ENCODE measurements at places on chromosomes 13 and 19.

DNA sequence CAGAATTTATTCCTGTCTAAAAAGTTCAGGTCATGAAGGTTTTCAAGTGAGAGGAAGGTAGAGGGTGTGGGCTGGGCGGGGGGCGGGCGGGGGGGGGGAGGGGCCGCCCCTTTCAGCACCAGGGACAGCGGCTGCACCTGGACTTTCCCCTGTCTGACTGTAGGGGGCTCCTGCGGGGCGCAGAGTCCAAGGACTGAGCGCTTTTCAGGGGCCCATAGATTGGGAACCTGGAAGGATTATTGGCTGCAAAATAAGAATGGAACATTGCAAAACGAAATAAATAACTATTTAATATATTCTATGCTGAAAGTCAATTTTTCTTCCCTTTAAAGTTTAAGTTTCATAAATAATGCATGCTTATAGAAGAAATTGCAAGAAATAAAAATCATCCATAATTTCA lies 8.9 kb upstream of the CYP4F3 start:
- peak; percentile 33 for DNase-seq

GRCh38 chr19:22137791-22138190 lies 59.0 kb downstream of the ZNF676 start:
- DNase-seq = no peak

DNA sequence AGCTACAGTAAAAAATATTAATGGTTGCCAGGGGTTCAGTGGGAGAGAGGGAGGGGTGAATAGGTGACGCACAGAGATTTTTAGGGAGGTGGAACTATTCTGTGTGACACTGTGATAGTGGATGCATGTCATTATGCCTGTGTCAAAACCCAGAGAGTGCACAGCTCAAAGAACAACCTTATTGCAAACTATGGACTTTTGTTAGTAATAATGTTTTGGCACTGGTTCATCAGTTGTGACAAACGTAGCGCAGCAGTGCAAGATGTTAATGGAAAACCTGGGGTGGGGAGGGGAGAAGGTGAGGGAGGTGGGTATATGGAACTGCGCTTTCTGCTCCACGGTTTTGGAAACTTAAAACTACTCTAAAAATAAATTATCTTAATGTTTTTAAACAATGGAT lies 134.6 kb upstream of the RFC3 start:
- no peak for DNase-seq

- DNase-seq = no peak
Measured at GRCh38 chr19:48237057-48237456, 18.7 kb downstream of the CARD8 start.

DNA sequence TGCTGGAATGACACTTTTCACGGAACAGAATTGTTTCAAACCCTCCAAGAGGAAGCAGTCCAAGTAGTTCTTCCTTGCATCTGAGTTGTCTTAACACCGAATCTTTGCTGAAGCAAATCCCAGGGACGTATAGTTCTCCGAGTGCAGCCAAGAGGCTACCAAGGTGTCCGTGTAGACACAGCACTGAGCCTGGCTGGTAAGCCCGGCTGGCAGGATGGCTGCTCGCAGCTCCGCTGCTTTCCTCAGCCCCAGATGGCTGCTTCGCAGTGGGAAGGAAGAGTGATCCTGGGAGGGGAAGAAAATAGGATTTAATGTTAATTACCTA lies 105.0 kb downstream of the SLC7A1 start:
- no peak for DNase-seq

DNA sequence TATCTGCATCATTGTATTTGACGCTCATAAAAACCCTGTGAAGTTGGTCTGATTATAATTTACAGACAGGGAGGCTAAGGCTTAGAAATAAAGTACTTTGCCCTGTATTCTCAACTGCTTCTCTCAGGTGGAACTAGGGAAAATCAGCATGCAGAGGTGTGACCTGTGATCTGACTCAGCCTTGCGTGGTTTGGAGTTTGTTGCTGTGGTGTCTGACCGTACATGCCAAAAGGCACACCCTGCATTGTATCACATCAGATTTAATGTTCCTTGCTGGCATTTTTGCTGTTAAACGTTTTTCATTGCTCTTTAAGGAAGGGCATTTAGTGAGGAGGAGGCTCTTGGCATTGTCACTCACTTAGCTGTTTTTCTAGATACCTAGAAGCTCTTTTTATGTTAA lies 58.8 kb upstream of the C1QTNF9B start:
- DNase-seq = no peak

- DNase-seq = peak; percentile 19
Measured at GRCh38 chr19:38977445-38978325, 2.1 kb upstream of the FBXO17 start.

DNA sequence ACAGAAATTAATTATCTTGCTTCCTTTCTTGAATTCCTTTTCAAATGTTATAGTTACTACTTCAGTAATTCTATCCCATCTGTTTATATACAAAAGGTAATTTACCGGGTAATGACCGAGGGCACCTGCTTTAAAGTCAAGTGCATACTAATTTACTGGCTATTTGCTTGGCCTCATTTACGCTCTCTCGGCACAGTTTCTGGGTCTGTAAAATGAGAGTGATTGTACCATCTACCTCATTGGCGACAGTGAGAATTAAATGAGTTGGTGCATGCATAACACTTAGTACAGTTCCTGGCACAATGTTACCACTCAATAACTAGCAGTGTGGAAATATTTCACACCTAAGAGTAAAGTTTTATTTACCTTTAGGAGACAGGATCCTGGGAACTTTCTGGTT lies 111.6 kb downstream of the GGACT start:
- no peak for DNase-seq

- peak; percentile 59 for DNase-seq
Measured at GRCh38 chr19:1668486-1669270, 16.3 kb upstream of the TCF3 start.

- DNase-seq = peak; percentile 36
Measured at GRCh38 chr13:48592688-48593049, 59.8 kb upstream of the RCBTB2 start.

DNA sequence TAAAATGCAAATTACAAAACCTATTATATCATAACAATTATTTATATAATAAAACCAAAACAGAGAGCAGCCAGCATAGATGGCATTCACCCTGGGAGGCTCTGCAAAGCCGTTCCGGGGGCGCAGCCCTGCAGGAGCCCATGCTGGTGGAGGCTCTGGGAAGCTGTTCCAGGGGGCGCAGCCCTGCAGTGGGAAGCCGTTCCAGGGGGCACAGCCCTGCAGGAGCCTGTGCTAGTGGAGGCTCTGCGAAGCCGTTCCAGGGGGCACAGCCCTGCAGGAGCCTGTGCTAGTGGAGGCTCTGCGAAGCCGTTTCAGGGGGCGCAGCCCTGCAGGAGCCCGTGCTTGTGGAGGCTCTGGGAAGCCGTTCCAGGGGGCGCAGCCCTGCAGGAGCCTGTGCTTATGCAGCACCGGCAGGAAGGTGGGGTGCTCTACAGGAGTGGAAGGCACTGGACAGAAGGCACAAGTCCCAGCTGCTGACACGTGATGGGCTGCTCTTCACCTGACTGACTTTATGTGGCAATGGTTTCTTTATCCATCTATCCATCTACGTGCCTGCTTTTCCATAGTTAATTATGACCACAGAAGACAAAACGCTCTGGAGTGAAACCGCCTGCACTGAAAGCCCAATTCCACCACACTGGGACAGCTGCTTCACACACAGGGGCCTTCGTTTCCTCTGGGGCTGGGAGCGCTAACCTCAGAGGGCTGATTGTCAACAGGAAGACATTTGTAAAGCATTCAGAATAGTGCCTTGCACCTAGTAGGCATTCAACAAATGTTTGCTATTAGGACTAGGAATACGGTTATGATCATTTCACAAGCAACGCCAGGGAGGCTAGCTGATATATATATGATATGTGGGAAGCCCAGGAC lies 23.7 kb downstream of the PCID2 start:
- DNase-seq = no peak

DNA sequence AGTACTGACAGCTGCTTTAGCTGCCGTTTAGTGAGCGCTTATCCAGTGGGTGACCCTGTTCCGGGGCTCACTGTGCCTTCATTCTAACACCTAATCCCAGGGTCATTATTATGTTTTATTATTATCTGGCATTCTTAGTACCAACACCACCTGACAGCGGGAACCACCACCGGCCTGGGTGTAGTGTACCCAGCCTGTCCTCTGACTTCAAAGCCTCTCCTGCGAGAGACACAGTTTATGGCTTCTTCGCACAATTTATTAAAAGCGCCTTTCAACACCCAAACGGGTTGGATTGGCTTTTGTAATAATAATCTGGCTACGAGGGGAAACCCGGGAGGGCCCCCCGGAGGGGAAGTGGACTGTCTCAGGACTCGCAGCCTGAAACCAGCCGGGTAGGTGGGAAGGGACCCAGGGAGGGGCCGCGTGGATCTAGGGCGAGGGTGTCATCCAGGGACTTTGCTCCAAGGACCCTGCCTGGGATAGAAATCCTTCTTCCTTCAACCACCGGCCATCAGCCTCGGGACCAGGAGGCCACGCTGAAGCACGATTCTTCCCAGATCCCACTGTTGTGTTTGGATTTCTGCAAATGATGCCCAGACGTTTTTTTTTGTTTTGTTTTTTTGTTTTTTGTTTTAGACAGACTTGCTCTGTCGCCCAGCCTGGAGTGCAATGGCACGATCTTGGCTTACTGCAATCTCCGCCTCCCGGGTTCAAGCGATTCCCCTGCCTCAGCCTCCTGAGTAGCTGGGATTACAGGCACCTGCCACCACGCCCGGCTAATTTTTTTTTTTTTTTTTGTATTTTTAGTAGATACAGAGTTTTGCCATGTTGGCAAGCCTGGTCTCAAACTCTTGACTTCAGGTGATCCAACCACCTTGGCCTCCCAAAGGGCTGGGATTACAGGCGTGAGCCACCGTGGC lies 1.6 kb upstream of the ZBTB7A start:
- DNase-seq = peak; percentile 72

GRCh38 chr13:20195801-20196200 lies 3.1 kb upstream of the GJB2 start:
- DNase-seq = peak; percentile 44

GRCh38 chr19:10226021-10226375 lies 5.1 kb downstream of the S1PR2 start:
- DNase-seq = no peak

- DNase-seq = peak; percentile 16
Measured at GRCh38 chr19:41638641-41639081, 11.8 kb upstream of the CEACAM4 start.

Data from suppressor macrophage treated with lipopolysaccharide for 1 hour (primary cell).